ENCODE measurements at places on chromosomes 2 and 18.

GRCh38 chr2:118846442-118846952 lies 951 bp downstream of the EN1 start:
- DNase-seq = no peak

DNA sequence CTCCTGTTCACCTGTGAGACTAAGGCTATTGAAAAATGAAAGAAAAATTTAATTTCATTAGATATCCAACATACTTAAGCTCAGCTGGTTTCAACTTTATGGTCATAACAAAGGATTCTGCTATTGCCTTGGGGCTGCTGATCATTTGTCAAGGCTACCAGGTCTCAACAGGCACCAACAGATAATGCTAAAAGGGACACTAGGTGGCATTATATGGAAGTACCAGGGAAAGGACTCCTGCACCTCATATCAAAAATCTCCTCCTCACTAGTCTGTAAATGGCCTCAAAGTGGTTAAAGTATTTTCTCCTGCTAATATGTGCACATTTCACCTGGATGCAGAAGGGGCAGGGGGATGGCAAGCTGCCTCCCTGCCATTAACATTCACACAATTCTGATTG lies 167.9 kb upstream of the REG3A start:
- no peak for DNase-seq

DNA sequence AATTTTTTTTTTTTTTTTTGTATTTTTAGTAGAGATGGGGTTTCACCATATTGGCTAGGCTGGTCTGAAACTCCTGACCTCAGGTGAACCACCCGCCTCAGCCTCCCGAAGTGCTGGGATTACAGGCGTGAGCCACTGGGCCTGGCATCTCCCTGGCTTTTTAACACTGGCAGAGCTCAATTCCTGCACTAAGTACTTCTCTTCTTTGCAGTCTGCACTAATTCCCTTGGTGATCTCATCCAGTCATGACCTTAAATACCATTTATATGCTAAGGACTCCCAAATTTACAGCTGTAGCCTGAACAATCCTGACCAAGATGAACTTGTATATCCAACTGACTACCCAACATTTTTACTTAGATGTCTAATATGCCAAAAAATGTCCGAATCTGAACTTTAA lies 10.2 kb downstream of the PREPL start:
- DNase-seq = no peak

- no peak for DNase-seq
Measured at GRCh38 chr2:223459328-223459939, 142.7 kb downstream of the SCG2 start.

DNA sequence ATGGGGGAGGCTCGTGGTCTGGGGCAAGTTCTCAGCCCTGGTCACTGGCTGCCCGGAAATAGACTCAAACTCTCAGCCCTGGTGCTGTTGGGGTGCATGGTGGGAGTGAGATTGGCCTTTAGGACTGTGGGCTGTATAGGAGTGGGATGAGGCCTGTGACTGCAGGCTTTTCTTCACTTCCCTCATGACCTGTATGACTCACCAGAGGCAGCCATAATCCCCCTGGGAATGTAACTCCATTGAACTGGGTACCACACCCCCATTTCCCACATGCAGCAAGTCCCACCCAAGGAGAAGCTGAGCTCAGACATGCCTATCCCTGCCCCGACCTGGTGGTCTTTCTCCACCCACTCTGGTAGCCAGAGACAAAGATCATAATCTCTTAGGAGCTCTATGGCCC lies 177.7 kb upstream of the OSR1 start:
- DNase-seq = peak; percentile 70

- DNase-seq = no peak
Measured at GRCh38 chr18:26697186-26697884, 149.0 kb upstream of the KCTD1 start.

- DNase-seq = no peak
Measured at GRCh38 chr2:145253492-145253891, 733.6 kb upstream of the ZEB2 start.

DNA sequence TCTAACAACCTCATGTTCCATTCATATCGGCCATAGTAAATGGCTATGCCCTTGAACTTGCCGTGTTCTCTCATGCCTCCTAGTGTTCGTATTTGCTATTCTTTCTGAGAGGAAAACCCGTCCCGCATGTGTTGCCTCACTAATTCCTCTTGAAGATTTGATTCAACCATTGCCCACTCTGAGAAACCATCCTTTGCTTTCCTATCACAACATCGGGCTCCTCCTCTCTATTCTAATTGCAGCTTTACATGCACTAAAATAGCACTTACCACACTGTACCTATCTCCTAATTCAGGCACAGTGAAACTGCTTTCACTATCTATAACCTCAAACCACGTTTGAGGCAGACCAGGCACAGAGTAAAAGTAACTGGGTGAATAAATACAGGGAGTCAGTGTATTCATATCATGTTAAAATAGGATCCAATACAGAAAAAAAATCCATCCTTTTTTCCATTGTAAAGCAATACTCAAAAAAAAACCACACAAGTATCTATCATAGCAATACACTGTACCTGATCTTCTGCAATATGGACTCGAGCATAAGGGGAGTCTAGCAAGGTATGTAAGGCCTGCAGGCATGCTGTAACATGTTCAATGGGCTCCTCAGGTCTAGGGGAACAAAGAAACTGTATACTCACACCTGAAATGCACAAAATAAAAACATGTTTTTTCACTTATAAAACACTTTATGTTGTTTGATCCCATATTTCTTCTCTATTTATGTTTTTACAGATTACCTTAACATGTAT lies 39.0 kb upstream of the STRN start:
- DNase-seq = no peak

- DNase-seq = peak; percentile 67
Measured at GRCh38 chr2:58762176-58762781, 521.2 kb upstream of the FANCL start.

All from PC-9 (cell line).